ENCODE measurements at places on chromosomes 11 and 22. TPM values are rescaled to one million over a fixed set of nuclear protein-coding genes. Genes with fewer than 3 reads are reported as not detected.

Gene RGL4
- not detected for total RNA-seq

Gene SMIM35
- not detected for total RNA-seq

Gene OR5A1
- not detected for total RNA-seq

Gene ANKK1
- not detected for total RNA-seq

Gene TYR
- not detected for total RNA-seq

Gene PTPRCAP
- total RNA-seq = 10.1 TPM

Gene BAIAP2L2
- total RNA-seq = not detected

Gene OR52N4
- total RNA-seq = not detected

Gene GDPD4
- total RNA-seq = not detected

Gene ACAD8
- total RNA-seq = 32.2 TPM

Gene CLMP
- 2.2 TPM for total RNA-seq

Gene EIF1AD
- 21.7 TPM for total RNA-seq

Gene PATE4
- total RNA-seq = not detected

Gene GPHA2
- not detected for total RNA-seq

Gene SLC5A1
- 186 TPM for total RNA-seq

Gene LUZP2
- 0.45 TPM for total RNA-seq

Gene TSGA10IP
- not detected for total RNA-seq

Gene OR52A5
- total RNA-seq = not detected

Gene CTR9
- total RNA-seq = 24.6 TPM

Gene APLNR
- 21.1 TPM for total RNA-seq

Gene AGBL2
- not detected for total RNA-seq

Gene LYVE1
- total RNA-seq = 6.7 TPM

Gene MUC5AC
- not detected for total RNA-seq

Gene SCUBE1
- total RNA-seq = 0.07 TPM

Gene FGF19
- total RNA-seq = not detected

Gene CDON
- 9.3 TPM for total RNA-seq
